ENCODE measurements at places on chromosomes 12 and 14.
A peak's percentile ranks its signal among the peaks of the same experiment; 100 is the strongest.

DNA sequence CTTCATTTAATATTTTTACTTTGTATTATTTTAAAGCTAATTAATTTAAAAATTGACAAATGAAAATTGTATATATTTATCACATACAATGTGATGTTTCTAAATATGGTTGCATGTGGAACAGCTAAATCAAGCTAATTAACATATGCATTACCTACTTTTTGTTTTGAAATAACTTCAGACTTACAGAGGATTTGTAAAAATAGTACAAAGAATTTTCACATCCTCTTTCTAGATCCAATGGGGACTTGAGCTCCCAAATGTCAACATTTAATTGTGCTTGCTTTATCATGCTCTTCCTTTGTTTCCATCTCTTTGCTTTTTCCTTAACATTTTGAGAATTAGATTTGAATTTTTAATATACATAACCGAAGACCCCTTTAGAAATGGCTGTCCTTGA is 6.6 kb downstream of the DCD start:
- no peak for DNase-seq

DNA sequence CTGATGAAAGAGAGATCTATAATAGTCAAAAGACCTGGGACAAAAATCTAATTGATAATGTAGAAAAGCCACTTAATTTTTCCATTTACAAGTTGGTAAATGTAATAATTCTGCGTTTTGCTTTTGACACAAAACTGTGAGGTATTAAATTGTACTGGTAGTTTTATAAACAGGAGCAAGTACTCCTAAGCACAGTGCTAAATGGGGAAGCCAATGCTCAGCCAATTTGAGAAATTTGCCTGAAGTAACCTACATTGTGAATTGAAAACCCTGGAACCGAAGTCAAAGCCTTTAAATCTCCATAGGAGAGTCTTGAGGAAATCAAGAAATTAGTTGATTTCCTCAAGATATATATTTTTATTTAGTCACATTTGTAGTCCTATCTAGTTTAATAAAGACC is 152.8 kb downstream of the SLCO1B3 start:
- no peak for DNase-seq

GRCh38 chr12:67509666-67510386 is 138.7 kb upstream of the DYRK2 start:
- DNase-seq = no peak

DNA sequence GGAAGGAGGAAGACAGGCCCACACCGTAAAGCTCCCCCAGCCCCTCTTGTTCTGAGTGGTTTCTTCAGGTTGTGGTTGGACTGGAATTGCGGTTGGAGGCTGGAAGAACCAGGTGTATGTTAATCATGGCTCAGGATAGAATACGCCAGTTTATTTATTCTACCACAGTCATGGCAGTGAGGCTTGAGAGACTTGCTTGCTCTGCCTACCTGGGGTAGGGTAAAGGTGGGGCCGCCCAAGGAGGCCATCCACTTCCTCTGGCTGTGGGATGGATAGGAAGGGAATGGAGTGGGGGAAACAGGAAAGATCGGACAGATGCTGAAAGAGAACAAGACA is 8.1 kb downstream of the SHMT2 start:
- DNase-seq = no peak

GRCh38 chr14:69154779-69155178 is 1.9 kb upstream of the DCAF5 start:
- DNase-seq = no peak

DNA sequence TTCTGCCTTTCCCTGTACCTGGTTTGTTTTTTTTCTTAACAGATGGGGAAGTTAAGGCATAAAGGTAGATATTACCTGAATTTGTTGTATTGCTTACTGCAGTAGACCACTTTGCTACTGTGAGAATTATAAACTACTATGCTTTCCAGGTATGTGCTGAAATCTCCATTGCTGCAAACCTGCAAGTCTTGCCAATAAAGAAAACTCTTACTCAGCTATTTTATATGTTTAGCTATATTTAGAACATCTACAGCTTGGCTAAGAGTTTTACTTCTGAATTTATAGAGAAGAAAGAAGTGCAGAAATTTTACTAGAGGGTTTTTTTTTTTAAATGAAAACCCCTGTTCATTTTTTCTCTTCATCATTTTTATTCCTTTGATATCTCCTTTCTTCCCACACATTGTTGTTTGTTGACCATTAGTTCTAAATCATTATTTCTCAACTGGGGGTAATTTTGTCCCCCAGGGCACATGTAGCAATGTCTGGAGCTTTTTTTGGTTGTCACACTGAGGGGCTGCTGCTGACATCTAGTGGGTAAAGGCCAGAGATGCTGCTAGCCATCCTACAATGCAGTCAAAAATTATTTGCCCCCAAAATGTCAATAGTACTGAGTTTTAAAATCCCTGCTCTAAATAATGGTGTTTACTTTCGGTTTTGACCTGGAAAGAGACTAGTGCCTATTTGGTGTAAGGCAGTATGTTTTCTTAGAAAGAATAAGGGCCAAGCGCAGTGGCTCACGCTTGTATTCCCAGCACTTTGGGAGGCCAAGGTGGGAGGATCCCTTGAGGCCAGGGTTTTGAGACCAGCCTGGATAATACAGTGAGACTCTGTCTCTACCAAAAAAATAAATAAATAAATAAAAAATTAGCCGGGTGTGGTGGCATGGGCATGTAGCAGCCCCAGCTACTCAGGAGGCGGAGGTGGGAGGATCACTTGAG is 48.6 kb downstream of the PCNX1 start:
- DNase-seq = no peak

- DNase-seq = no peak
Measured at GRCh38 chr14:87185961-87186560, 806.9 kb downstream of the GALC start.

DNA sequence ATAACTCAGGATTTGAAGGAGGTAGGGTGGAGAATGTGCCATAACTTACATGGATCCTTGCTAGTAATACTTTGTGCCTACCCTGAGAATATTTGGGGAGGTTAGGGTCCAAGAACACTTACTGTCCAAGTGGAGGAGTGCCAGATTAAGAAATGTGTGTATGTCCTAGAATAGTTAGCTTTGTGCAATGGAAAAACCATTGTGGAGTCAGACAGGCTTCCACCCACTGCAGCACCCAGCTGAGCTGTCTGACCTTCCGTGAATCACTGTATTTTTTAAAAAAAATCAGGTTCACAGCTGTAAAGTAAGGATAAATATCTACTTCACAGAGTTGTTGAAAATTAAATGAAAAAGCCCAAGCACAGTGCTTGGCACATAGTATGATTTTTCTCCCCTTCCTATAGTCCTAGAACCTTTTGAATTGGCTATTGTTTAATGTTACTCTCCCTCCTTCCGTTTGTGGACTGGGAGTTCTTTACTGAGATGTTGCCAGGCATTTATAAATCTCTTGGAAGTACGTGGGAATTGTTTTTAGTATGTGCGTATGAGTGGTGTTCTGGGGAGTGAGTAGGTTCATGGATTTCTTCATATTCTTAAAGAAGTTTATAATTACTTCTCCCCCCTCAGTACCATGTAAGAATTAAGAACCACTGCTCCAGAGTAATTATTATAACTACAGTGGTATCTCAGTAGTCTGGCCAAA is 9.2 kb downstream of the RAB21 start:
- DNase-seq = no peak

DNA sequence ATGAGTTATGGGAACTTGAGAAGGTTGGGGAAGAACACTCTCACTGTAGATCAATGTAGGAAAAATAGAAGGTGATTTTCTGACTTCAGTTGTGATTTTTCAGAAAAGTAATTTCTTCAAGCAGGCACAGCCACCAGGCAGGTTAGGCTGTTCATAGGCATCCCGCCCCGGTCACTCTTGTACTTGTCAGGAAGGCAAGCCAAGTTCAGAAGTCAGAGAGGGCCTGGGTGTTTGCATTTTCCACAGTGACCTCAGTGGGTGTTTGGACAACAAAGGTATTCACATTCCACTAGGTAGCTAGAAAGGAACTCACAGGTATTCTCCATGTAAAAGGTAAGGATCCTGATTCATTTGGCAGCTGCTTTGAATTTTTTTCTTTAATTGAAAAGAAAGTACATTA is 3.0 kb upstream of the FAM234B start:
- DNase-seq = no peak

DNA sequence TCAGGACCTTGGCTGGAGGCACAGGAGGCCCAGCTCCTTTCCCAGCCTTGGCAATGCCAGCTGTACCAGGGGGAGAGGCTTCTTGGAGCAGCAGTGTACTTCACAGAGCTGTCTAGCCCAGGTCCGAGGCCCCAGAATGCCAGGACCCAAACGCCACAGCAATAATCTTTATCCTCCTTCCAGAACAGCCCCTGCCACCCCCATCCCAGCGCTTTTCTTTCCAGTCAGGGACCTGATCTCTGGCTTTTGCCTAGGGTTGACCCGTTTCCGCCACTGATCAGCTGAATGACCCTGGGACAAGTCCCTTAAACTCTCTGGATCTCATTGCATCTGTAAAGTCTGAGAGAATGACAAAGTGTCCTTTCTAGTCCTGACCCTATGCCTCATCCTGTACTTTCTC is 5.1 kb downstream of the LAG3 start:
- DNase-seq = no peak

DNA sequence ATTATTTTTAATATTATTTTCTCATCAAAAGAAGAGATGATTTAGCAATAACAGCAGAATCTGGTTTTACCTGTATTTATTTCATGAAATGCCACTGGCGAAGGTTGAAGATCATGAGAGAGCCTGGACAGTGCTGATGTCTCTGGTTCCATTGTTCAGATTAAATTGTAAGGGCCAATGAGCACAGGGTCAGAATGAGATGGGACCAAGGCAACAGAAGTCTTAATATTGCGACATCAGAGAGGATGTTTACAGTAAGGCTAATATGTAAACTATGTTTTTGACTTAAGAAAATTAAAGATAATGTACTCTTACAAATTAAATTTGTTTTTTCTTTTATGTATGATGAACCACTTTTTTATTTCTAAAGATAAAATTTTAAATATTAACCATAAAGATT is 35.2 kb upstream of the KLRD1 start:
- DNase-seq = no peak

GRCh38 chr14:34328178-34328577 is 133.9 kb downstream of the SPTSSA start:
- DNase-seq = no peak

- no peak for DNase-seq
Measured at GRCh38 chr12:15152868-15153267, 68.3 kb downstream of the RERG start.

DNA sequence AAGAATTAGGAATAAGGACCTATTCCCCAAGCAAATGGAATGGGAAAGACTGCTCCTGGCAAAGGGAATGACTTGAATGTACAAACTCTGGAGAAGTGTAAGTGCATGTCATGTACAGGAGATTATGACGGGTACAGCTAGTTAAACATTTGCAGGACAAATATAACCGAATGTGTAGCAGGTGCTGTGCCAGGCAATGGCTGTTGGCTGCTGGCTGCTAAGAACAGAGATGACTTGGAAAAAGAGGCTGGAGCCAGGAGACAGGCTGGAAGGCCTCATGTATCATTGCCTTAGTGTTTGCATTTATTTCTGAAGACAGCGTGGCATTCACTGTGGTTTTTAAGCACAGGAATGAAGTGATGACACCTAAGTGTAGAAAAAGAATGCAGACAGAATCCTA is 136.8 kb downstream of the TTC8 start:
- no peak for DNase-seq

DNA sequence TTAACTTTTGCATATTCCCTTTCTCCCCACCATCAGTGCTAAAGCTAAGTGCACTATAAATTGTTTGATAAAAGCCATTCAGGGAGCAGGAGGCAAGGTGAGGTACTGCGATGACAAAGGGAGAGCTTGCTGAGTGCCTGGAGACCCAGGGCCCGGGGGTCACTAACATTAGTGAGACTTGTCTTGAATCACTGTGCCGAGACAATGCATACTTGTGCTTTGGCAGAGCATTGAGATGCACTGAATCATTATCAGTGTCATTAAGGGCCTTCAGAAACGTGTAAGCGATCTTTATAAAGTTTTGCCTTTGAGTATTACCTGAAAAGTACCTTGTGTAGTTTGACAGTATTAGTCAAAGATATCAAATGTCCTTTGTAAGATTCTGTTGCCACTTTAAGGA is 447.5 kb downstream of the PCNX1 start:
- no peak for DNase-seq

- DNase-seq = peak; percentile 37
Measured at GRCh38 chr14:104563742-104564615, 15.6 kb upstream of the C14orf180 start.

GRCh38 chr12:31896514-31897039 is 62.6 kb upstream of the RESF1 start:
- DNase-seq = no peak

All from midbrain (tissue), 1 donor.